ENCODE measurements at places on chromosomes 5 and 9.

- peak; percentile 71 for DNase-seq
These were observed 178.5 kb upstream of the EGFLAM start for GRCh38 chr5:38079620-38080402.

DNA sequence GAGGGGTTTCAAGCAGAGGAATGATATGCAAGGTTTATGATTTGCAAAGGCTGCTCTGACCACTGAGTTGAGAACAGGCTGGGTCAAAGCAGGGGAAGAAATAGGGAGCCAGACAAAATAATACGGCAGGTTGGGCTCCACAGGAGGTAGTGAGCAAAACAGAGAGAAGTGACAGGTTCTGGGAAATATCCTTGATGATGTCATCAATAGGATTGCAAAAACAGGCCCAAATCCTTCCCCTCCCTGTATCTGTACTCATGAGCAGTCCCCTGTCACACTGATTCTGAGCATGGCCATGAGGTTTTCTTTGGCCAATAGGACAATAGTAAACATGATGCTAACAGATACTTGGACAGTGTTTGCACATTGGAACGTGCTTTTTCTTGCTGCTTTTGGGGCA lies 471.8 kb upstream of the BRINP1 start:
- no peak for DNase-seq

DNA sequence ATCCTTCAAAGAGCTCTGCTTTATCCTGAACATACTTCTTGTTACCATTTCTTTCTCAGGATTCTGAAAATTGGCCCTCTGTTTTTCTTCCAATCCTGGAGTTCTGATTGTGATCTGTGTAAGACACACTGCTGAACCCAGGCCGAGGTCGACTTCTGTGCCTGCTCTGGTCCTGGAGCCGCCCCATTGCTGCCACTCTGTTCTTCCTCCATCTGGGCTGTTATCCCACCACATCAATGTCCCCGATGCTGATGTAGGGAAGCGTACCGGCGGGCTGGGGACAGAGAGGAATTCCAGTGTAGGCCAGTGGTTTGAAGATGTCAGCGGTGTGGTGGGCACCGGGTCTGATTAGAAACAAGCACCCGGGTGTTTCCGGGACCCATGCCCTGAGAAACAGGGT lies 102.5 kb downstream of the LIFR start:
- no peak for DNase-seq

- DNase-seq = peak; percentile 30
These were observed 33.3 kb downstream of the PUM3 start for GRCh38 chr9:2810420-2811075.

DNA sequence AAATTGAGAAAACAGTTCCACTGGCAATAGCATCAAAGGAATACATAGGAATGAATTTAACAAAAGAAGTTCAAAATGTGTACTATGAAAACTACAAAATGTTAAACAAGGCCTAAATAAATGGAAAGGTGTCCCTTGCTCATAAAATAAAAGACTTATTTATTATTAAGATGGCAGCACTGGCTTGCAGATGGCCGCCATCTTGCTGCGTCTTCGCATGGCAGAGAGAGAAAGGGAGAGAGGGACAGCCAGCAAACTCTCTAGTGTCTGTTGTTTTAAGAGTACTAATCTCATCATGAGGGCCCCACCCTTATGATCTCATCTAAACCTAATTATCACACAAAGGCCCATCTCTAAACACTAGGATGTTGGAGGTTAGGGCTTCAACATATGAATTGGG lies 47.1 kb downstream of the ABLIM3 start:
- no peak for DNase-seq

- DNase-seq = no peak
These were observed 284.5 kb downstream of the ZNF608 start for GRCh38 chr5:124461941-124462340.
